ENCODE measurements at places on chromosomes 5 and 9.

- DNase-seq, result no peak
These were observed 6.6 kb upstream of the PHYHD1 start for GRCh38 chr9:128913995-128914772.

GRCh38 chr9:121437891-121438290, 61.8 kb downstream of the GGTA1 start:
- DNase-seq, result no peak

- DNase-seq, result no peak
These were observed 116.1 kb downstream of the WDR70 start for GRCh38 chr5:37495210-37495609.

- DNase-seq, result no peak
These were observed 264.8 kb downstream of the HSPA4 start for GRCh38 chr5:133316346-133317343.

DNA sequence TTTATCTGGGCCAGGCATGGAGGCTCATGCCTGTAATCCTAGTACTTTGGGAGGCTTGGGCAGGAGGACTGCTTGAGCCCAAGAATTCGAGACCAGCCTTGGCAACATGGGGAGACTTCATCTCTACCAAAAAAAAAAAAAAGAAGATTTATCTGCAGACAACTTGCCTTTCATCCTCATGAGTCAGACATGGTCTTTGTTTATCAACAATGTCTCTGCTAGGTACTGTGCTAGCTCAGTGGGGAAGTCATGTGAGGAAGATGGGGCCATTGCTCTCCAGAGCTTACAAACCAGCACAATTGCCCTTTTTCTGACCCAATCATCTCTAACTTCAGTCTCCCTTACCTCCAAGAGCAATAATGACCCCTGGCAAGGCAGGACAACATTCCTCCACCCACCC, 1.6 kb downstream of the URM1 start:
- DNase-seq, result no peak

DNA sequence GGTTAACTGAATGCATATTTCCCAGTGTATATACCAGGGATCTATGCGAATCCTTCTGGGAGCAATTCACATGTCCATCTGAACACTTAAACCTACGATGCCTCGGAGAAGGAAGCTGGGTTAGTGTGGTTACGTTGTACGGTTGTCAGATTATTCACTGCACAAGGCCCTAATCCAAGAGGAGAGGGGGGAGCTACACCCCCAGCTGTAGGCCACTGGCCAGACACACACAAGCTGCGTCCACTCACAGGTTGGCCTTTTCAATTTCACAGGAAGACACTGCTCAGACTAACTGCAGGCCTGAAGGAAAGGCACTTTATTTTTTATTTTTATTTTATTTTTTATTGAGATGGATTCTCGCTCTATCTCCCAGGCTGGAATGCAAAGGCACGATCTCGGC, 184.5 kb upstream of the GNA14 start:
- no peak for DNase-seq
